Kidney (tissue), 22 donors: ENCODE measurements at places on chromosomes 12 and 14. TPM values are rescaled to one million over a fixed set of nuclear protein-coding genes. Genes with fewer than 3 reads are reported as not detected.

- H3K27ac ChIP-seq = no peak overlapping the region
- DNase-seq = no peak
- H3K27me3 ChIP-seq = no peaks in the 10 kb centered on the region
- no peak overlapping the region for H3K4me3 ChIP-seq
- peaks cover 9% of the 10 kb centered on the region for H3K36me3 ChIP-seq
Observed at GRCh38 chr14:99413911-99414310, 66.7 kb downstream of the SETD3 start.

DNA sequence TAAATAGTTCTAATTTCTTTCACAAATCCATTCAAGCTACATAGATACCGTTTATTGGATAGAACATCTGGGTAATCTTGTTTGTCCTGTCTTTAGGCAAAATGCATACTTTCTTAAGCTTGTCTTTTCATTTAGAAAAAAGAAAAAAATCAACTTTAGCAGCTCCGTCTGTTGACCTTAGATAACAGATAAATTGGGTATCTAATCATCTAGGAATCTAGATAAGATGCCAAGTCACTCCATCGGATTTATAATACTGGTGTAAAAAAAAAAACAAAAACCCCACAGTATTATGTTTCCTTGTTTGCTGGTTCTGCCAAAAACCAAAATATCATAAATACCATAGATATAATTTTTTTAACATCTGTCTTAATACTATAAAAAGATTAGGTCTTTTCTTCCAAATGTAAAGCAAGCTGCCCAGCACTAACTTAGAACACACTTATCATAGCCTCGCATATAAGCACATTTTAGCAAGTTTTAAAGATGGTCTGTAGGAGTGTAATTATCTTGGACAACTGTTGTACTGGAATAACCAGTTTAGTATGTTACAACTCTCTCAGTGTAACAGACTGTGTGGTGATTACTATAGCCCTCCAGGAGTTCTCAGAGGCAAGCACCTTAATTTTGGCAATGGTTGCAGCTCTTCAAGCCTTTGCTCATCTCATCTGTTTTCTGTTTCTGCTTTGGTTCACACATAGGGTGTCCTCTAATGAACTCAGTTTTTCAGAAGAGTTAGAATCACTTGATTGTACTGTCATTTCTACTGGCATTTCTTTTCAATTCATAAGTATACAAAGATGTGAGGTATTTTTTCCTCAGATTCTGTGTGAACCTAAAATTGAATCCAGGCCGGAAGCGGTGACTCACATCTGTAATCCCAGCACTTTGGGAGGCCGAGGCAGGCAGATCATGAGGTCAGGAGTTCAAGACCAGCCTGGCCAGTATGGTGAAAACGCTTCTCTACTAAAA lies 83.1 kb downstream of the ANO6 start:
- H3K27me3 ChIP-seq = no peaks in the 10 kb centered on the region
- no peak overlapping the region for H3K27ac ChIP-seq
- DNase-seq = no peak
- no peaks in the 10 kb centered on the region for H3K4me1 ChIP-seq
- H3K4me3 ChIP-seq = no peak overlapping the region

DNA sequence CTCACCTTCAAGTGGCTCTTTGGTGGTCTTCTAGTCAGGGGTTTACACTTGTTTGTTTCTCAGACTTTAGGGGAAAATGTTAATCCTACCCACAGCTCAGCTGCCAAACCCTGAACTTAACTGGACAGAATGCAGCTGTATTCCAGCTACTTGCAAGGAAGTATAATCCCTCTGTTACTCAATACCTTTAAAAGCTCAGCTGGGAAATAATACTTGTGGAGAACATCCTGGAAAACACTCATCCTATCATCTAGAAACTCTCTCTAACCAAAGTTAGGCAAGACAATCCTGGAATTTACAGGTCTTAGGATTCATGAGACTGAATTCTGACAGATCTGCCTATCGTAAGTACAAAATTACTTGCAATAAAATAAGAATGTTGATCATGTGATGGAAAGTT lies 404.1 kb downstream of the ADAMTS20 start:
- H3K27me3 ChIP-seq = no peaks in the 10 kb centered on the region
- no peak overlapping the region for H3K27ac ChIP-seq
- DNase-seq = no peak
- no peak overlapping the region for H3K4me3 ChIP-seq
- no peaks in the 10 kb centered on the region for H3K4me1 ChIP-seq

GRCh38 chr14:91329486-91330014 lies 85.0 kb upstream of the GPR68 start:
- peak; percentile 30 for DNase-seq
- no peak overlapping the region for H3K27ac ChIP-seq
- no peaks in the 10 kb centered on the region for H3K36me3 ChIP-seq
- no peak overlapping the region for H3K4me3 ChIP-seq
- H3K4me1 ChIP-seq = peaks cover 37% of the 10 kb centered on the region

DNAI7 gene
- polyA plus RNA-seq = 3.0 TPM

CBLN3 gene
- polyA plus RNA-seq = 2.6 TPM
